ENCODE measurements at places on chromosomes 11 and 22. TPM values are rescaled to one million over a fixed set of nuclear protein-coding genes. Genes with fewer than 3 reads are reported as not detected.

DNA sequence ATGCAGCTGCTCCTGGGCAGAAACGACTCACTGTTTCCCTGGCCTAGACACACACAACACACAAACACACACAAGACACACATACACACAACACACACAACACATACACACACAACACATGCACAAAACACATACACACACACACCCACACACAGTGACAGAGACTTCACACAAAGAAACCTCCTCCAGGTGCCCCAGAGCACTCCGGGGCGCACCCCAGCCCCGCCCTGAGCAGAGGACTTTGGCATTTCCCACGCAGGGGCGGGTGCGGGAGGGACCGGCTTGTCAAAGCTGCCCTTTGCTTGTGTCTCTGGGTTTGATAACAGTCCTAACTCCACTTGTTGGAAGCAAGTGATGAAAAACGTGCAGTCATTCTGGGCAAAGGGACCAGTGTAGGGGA lies 6.5 kb downstream of the APOBEC3A start:
- no peak for DNase-seq

DNA sequence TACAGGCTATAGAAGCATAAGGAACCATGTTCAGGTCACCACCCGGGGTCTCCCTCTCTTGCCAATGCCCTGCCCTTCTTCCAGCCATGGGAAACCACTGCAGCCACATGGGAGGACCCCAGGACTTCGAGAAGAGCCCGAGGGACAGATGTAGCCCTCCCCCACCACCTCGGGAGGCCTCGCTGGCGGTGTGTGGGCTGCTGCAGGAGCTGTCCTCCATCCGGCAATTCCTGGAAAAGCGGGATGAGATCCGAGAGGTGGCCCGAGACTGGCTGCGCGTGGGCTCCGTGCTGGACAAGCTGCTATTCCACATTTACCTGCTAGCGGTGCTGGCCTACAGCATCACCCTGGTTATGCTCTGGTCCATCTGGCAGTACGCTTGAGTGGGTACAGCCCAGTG lies 14.5 kb downstream of the HTR3A start:
- DNase-seq = no peak

GRCh38 chr22:39363751-39364515 lies 14.1 kb downstream of the SYNGR1 start:
- DNase-seq = no peak

- DNase-seq = no peak
Measured at GRCh38 chr22:47279746-47280145, 517.3 kb downstream of the TBC1D22A start.

- DNase-seq = no peak
Measured at GRCh38 chr22:49391436-49391835, 436.2 kb downstream of the BRD1 start.

DNA sequence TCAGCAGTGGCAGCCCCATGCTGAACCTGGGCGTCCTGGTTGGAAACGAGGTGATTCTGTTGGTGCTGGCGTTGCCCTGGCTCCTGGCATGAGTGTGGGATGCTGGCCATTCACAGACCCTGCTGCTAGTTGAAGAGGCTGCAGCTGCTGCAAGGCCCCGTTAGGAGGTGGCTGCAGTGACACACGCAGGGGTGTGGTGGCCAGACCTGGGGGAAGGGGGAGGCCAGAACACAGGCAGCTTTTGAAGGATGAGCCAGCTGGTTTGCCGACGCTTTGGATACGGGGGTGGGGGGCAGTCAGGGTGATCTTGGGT lies 77.2 kb downstream of the MORC2 start:
- DNase-seq = no peak

DNA sequence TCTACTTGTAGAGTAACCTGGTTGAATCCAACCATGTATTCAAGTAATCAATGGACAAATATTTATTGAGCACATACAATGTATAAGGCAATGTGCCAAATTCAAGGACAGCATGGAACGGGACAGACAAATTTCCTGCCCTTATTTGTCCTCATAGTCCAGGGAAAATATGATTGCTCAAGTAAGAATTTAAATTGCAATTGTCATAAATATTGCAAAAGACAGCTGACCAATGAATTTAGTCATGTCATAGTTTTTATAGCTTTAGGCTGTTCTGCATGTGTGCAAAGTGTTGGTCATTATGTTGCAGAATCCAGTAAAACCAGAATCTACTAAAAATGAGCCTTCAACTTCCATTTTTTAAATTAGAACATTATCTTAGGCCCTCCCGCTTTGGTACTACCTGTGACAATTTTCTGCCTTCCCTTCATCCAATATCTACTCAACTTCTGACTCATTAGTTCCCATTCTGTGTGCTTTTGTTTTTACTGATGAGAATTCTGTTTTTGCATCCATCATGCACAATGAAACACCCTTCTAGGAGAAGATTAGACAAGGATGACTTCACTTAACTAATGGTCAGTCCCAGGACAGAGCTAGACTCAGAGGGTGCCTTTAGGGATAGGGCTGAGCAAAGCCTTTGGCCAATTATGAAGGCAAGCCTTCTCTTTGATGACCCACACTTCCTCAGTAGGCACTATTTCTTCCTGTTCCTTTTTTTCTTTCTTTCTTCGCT lies 45.8 kb upstream of the FIBIN start:
- no peak for DNase-seq

DNA sequence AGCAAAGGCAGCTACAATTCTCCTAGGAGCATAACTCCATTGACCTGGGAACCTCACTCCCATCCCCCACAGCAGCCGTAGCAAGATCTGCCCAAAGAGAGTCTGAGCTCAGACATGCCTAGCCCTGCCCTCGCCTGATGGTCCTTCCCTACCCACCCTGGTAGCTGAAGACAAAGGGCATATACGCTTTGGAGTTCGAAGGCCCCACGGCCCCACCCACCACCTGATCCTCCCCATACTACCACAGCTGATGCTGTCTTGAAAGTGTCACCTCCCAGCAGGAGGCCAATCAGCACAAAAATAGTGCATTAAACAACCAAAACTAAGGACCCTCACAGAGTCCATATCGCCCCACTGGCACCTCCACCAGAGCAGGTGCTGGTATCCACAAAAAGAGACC lies 22.6 kb upstream of the GNAZ start:
- DNase-seq = no peak

DNA sequence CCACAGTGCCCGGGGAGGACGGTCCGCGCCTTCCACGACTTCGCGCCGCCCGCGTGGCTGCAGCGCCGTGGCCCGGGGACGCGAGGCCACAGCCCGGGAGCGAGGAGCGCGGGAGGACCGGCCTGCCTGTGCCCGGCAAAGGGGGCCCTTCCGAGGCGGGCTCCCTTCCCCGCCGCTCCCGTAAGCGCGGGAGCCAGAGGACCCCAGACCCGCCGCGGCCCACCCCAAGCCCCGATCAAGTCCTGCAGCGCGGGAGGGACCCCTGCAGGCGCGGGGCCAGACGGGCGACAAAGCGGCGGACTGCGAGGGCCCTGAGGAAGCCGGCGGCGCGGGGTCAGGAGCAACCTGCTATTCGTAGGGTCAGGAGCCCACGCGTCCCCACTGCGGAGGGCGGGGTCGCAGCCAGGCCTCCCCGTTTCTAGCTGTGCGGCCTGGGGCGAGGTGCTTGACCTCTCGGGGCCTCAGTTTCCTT lies 110.3 kb downstream of the WNT7B start:
- DNase-seq = no peak

Gene TSPAN32
- polyA plus RNA-seq = 58.5 TPM

Gene ATM
- polyA plus RNA-seq = 164 TPM

Gene RFPL3
- polyA plus RNA-seq = not detected
